Smooth muscle cell of trachea (primary cell): ENCODE measurements at places on chromosomes 2 and 18. TPM values are rescaled to one million over a fixed set of nuclear protein-coding genes. Genes with fewer than 3 reads are reported as not detected.

The ANKRD30B gene
- 0.15 and 0.50 TPM in 2 replicates for total RNA-seq

The IMPA2 gene
- 10.2 and 24.0 TPM in 2 replicates for total RNA-seq

The GALM gene
- 64.7 and 64.8 TPM in 2 replicates for total RNA-seq

The CDCA7 gene
- 1.3 and 4.7 TPM in 2 replicates for total RNA-seq

The CROCC2 gene
- total RNA-seq = 0.50 and 1.0 TPM in 2 replicates

The OSR1 gene
- 19.5 and 35.9 TPM in 2 replicates for total RNA-seq

The GKN2 gene
- not detected in 2 replicates for total RNA-seq

The SP110 gene
- 9.8 and 13.4 TPM in 2 replicates for total RNA-seq

The REG3A gene
- total RNA-seq = not detected in 2 replicates

The EML6 gene
- 0.15 and 0.66 TPM in 2 replicates for total RNA-seq

The REG1B gene
- not detected in 2 replicates for total RNA-seq

The SERPINB11 gene
- total RNA-seq = not detected in 2 replicates

The NEU4 gene
- total RNA-seq = under 0.01 TPM in 1 of 2 replicates, not detected in the other

The CPO gene
- total RNA-seq = 0.17 TPM in 1 of 2 replicates, not detected in the other

The FBLN7 gene
- total RNA-seq = 0.17 and 0.29 TPM in 2 replicates

The OSBPL6 gene
- total RNA-seq = 2.2 and 2.3 TPM in 2 replicates

The FHOD3 gene
- total RNA-seq = 18.8 and 22.3 TPM in 2 replicates

The MOGAT1 gene
- total RNA-seq = not detected in 2 replicates

The LYG2 gene
- total RNA-seq = not detected in 2 replicates

The DYSF gene
- 0.15 and 0.17 TPM in 2 replicates for total RNA-seq

The MTCL1 gene
- total RNA-seq = 37.8 and 80.1 TPM in 2 replicates

The GCG gene
- total RNA-seq = not detected in 2 replicates
